ENCODE measurements at places on chromosomes 1 and 21.

DNA sequence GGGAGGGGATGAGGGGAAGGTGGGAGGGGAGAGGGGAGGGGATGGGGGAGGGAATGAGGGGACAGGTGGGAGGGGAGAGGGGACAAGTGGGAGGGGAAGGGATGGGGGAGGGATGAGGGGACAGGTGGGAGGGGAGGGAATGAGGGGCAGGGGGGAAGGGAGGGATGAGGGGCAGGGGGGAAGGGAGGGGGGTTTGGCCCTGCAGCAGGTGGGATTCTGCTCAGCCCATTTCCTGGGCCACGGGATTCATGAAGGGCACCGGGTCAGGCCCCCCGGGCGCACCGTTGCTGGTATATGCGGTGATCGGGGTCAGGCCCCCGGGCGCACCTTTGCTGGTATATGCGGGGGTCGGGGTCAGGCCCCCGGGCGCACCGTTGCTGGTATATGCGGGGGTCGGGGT lies 15.1 kb upstream of the SAMD11 start:
- no peak for DNase-seq

- DNase-seq, result no peak
These were observed 74.9 kb downstream of the CAPZB start for GRCh38 chr1:19410393-19410792.

DNA sequence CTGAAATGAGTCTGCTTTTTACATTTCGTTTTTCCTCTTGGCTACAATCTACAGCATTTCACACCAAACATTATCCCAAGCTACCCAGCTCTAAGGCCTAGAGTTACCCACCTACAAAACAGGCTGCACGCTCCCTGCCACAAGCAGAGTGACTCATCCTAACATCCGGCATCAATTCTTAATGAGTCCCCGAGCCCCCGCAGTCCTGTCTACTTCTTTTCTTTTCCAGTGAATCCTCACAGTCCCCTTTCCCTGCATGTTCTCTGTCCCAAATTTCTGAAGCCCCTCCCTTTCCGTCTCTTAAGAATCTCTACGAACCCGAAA lies 650 bp downstream of the PCNX2 start:
- peak; percentile 12 for DNase-seq

- DNase-seq, result no peak
These were observed at the start of gene F3 for GRCh38 chr1:94541246-94542087. TSS of gene F3 (minus strand) at chr1:94541759. CDS start at chr1:94541636, 123 bp downstream.

DNA sequence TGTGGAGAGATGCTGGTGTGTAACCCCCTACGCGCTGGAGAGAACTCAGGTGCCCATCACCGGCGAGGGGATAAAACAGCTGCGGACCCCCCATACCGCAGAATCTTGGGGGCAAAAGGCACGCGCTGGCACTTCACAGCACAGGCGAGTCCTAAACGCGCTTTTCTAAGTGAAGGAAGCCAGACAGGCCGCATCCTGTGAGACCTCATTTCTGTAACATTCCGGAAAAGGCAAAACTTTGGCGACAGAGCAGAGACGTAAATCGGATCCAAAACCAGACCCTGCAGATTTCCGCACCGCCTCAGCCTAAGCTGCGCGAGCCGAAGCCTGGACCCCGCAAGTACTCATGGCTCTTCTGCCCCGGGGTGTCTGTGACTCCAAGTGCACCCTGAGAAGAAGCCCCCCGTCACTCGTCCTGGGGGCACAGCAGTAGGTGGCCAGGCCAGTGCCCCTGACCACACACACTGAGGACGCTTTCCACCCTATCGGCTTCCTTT lies 60.9 kb downstream of the SLX9 start:
- DNase-seq, result no peak

GRCh38 chr1:109887884-109888283 lies 22.8 kb upstream of the CSF1 start:
- no peak for DNase-seq

GRCh38 chr1:161267321-161267720 lies 8.8 kb downstream of the PCP4L1 start:
- no peak for DNase-seq

- no peak for DNase-seq
These were observed 86.5 kb upstream of the CACNA1E start for GRCh38 chr1:181396811-181397210.

DNA sequence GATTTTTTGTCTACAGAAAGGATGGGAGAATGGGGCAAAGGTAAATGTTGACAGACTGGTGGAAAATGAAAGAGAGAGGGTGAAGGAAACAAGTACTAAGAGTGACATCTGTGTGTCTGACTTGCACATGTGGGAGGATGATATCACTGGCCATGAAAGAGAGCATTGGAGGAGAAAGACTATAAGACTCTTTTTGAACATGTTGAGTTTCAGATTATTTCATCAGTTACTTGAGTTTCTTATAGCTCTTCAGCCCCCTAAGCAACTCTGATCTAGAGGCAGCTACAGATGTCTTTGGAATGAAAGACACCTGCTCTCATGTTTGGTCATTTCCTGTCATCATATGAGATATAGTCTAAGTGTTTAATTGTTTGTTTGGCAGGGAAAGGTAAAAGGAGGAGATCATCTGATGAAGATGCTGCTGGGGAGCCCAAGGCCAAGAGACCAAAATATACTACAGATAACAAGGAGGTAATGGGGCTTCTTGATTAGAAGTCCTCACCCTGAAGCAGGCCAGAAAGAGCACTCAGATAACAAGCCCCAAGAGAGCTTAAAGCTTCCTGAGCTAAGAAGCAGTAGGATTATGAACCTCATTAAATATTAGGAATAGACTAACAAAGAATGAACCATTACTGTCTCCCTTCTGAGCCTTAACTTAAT lies 4.5 kb downstream of the POLR3C start:
- no peak for DNase-seq

DNA sequence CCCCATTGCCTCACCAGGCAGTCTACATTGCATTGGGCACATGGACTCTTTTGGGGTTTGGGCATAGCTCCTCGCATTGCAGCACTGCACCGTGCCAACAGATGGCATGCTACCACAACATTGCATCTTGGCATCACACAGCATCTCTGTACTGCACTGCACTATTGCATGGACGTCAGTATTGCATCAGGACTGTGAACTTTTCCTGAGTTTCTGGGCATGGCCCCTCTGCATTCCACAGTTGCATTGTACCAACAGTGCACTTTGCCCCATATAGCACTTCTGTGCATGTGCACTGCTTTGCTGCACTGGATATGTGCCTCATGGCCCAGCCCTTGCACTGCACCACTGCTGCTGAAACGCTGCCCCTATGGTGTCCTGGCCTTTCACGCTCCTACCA lies 9.6 kb downstream of the PTPRU start:
- DNase-seq, result no peak

GRCh38 chr21:29708401-29708800 lies 231.4 kb downstream of the GRIK1 start:
- no peak for DNase-seq

GRCh38 chr1:237903961-237904360 lies 13.2 kb upstream of the ZP4 start:
- no peak for DNase-seq

Data from naive thymus-derived CD4-positive, alpha-beta T cell (primary cell).